ENCODE measurements at places on chromosomes 3 and 15. TPM values are rescaled to one million over a fixed set of nuclear protein-coding genes. Genes with fewer than 3 reads are reported as not detected.

ELP6 gene
- total RNA-seq = 27.9 TPM

RLBP1 gene
- not detected for total RNA-seq

CALML4 gene
- 1.3 TPM for total RNA-seq

RBP2 gene
- not detected for total RNA-seq

FAM43A gene
- total RNA-seq = 80.7 TPM

MYL3 gene
- total RNA-seq = not detected

SLC35G2 gene
- 25.2 TPM for total RNA-seq

GOLGA8T gene
- total RNA-seq = under 0.01 TPM

PLIN1 gene
- not detected for total RNA-seq

ITIH1 gene
- not detected for total RNA-seq

FMN1 gene
- total RNA-seq = under 0.01 TPM

TUSC7 gene
- total RNA-seq = not detected

ADPRH gene
- 8.7 TPM for total RNA-seq

THBS1 gene
- total RNA-seq = 8,012 TPM

PLEKHO2 gene
- 57.4 TPM for total RNA-seq

SENP8 gene
- total RNA-seq = 1.0 TPM

GANC gene
- 9.5 TPM for total RNA-seq

ARGFX gene
- total RNA-seq = not detected

PLA2G4F gene
- total RNA-seq = not detected

CCDC13 gene
- 0.13 TPM for total RNA-seq

CPNE9 gene
- not detected for total RNA-seq

SCAANT1 gene
- not detected for total RNA-seq

GNAT1 gene
- total RNA-seq = under 0.01 TPM

TFRC gene
- total RNA-seq = 99.6 TPM

FANCD2OS gene
- not detected for total RNA-seq

FOXB1 gene
- total RNA-seq = not detected

PP2D1 gene
- total RNA-seq = not detected

LRRC49 gene
- total RNA-seq = 3.3 TPM

SPATA16 gene
- not detected for total RNA-seq

GP9 gene
- not detected for total RNA-seq

CNOT10 gene
- 22.5 TPM for total RNA-seq

ALPK3 gene
- 19.5 TPM for total RNA-seq

SEC61A1 gene
- 257 TPM for total RNA-seq

ACAD9 gene
- total RNA-seq = 32.7 TPM

CPNE4 gene
- not detected for total RNA-seq

NEK10 gene
- 1.9 TPM for total RNA-seq

ANKRD63 gene
- not detected for total RNA-seq

DNAJA4 gene
- 0.90 TPM for total RNA-seq

All from dermis microvascular lymphatic vessel endothelial cell (primary cell).